ENCODE measurements at places on chromosomes 16 and 17. TPM values are rescaled to one million over a fixed set of nuclear protein-coding genes. Genes with fewer than 3 reads are reported as not detected.

Gene SLC25A39
- polyA plus RNA-seq = 74.9 TPM

Gene CDR2L
- 14.2 TPM for polyA plus RNA-seq

Gene SRCIN1
- 3.0 TPM for polyA plus RNA-seq

Gene NECAB2
- polyA plus RNA-seq = 0.20 TPM

Gene CFAP97D1
- 0.05 TPM for polyA plus RNA-seq

Gene KIF2B
- polyA plus RNA-seq = not detected

Gene EVI2A
- polyA plus RNA-seq = 7.8 TPM

Gene SPG7
- polyA plus RNA-seq = 85.4 TPM

Gene TBC1D3H
- 0.33 TPM for polyA plus RNA-seq

Gene TSPAN10
- polyA plus RNA-seq = 0.65 TPM

Gene RCVRN
- 0.48 TPM for polyA plus RNA-seq

Gene SLC16A6
- 0.41 TPM for polyA plus RNA-seq

Gene SLC35G6
- polyA plus RNA-seq = not detected

Gene WSCD1
- polyA plus RNA-seq = 2.8 TPM

Gene METTL9
- 66.2 TPM for polyA plus RNA-seq

Gene PRAC1
- 18.0 TPM for polyA plus RNA-seq

Gene GPR139
- polyA plus RNA-seq = not detected

Gene TP53TG3
- polyA plus RNA-seq = not detected

Gene KCNH6
- not detected for polyA plus RNA-seq

Gene FBXL20
- 4.0 TPM for polyA plus RNA-seq

Gene CES4A
- polyA plus RNA-seq = 4.0 TPM

Gene ITGA3
- polyA plus RNA-seq = 54.9 TPM
